ENCODE measurements at places on chromosomes 7 and 10. TPM values are rescaled to one million over a fixed set of nuclear protein-coding genes. Genes with fewer than 3 reads are reported as not detected.
A peak's percentile ranks its signal among the peaks of the same experiment; 100 is the strongest.

DNA sequence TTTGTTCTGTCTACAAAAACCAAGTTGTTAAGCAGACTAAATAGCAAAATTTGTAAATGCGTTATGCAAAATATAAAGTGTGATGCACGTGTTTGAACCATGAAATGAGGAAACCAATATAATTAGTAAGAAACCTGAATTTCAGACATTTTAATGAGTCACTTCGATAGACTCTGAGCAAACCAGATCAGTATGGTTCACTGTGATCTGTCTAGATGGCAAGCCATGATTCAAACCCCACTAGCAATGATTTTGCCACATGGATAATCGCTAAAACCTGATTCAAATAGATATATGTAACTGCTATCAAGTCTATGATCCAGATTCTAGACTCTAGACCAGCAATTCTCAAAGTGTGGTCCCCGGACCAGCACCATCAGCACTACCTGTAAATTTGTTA lies 24.8 kb downstream of the ZC3HAV1 start:
- peaks cover 96% of the 10 kb centered on the region for H3K36me3 ChIP-seq
- no peak for DNase-seq
- no peaks in the 10 kb centered on the region for H3K27me3 ChIP-seq
- H3K27ac ChIP-seq, result peak overlapping the region; percentile 70
- no peak overlapping the region for H3K4me3 ChIP-seq
- H3K4me1 ChIP-seq, result peaks cover 94% of the 10 kb centered on the region

GRCh38 chr10:15121707-15122106 lies 24.6 kb downstream of the RPP38 start:
- H3K27me3 ChIP-seq, result no peaks in the 10 kb centered on the region
- peak overlapping the region; percentile 82 for H3K27ac ChIP-seq
- H3K4me1 ChIP-seq, result peaks cover 56% of the 10 kb centered on the region
- DNase-seq, result no peak

Gene SYNPO2L
- total RNA-seq, result not detected

Gene ACTA2
- total RNA-seq, result 15.5 TPM

Gene SFTPA1
- total RNA-seq, result not detected

Gene ZNF804B
- not detected for total RNA-seq

DNA sequence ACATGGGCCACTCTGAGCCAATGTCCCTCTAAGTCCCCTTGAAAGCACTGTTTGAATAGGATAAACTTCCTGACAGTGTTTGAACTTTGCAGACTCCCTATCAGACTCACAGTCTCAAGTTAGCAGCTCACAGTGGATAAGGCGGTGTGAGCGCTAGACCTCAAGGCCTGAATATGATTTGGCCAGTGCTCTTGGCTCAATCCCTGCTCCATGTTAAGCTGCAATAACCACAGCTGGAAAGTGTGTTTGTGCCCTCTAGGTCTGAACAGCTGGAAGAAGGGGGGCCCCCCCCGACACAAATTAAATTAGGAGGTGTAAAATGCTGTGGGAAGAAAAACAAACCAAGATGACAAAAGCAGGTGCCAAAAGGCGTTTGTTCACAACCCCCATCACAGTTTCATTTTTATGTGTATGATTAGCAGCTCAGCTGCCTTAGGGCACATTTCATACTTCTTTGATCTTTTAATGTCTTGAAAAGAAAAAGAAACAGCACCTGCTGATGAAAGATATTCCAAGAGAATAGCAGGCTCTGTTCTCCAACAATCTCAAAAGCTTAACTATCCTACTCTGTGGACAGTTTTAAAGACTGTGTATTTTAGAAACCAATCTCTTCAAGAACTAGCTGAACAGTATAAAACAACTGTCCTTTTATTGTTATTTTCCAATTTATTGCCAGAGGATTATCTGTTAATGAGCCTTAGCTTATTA lies 167.6 kb downstream of the SNX13 start:
- H3K4me3 ChIP-seq, result no peak overlapping the region
- H3K27ac ChIP-seq, result no peak overlapping the region
- no peak for DNase-seq
- peaks cover 6% of the 10 kb centered on the region for H3K4me1 ChIP-seq

Gene SYT15
- total RNA-seq, result 0.95 TPM

GRCh38 chr7:155702616-155703015 lies 58.2 kb downstream of the RBM33 start:
- no peak overlapping the region for H3K27ac ChIP-seq
- no peak for DNase-seq
- no peaks in the 10 kb centered on the region for H3K27me3 ChIP-seq
- H3K4me1 ChIP-seq, result peaks cover 19% of the 10 kb centered on the region

DNA sequence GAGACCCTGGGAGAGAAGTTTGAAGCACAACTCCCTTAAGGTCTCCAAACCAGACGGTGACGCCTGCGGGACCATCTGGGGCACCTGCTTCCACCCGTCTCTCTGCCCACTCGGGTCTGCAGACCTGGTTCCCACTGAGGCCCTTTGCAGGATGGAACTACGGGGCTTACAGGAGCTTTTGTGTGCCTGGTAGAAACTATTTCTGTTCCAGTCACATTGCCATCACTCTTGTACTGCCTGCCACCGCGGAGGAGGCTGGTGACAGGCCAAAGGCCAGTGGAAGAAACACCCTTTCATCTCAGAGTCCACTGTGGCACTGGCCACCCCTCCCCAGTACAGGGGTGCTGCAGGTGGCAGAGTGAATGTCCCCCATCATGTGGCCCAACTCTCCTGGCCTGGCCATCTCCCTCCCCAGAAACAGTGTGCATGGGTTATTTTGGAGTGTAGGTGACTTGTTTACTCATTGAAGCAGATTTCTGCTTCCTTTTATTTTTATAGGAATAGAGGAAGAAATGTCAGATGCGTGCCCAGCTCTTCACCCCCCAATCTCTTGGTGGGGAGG lies 10.8 kb downstream of the SERPINE1 start:
- no peak for DNase-seq
- no peaks in the 10 kb centered on the region for H3K36me3 ChIP-seq
